Neural progenitor cell (in vitro differentiated cells): ENCODE measurements at places on chromosomes 11 and 22.

DNA sequence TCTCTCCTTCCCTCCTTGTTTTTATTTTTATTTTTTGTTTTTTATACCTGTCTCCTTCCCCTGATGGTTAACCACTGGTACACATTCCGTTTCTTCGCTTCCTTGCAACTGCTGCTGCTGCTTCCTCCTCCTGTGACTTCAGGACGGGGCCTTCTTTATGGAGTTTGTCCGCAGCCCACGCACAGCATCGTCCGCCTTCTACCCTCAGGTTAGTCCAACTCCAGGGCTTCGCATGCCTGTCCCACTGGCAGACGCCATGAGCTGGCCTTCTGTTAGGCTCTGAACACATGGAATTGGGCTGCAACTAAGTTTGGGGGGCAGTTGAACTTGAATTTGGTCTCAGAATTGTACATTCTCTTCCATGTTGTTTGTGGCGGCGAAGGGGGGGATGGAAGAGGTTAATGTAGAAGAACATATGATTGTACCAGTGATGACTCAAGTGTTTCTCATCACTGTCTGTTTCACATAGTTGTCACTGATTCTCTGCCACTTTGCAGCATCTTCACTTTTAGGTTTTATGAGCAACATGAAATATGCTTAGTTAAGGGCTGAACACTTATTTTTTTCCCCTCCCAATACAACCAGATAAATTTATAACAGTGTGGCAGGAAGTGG is 83.0 kb upstream of the YWHAH start:
- DNase-seq = no peak

DNA sequence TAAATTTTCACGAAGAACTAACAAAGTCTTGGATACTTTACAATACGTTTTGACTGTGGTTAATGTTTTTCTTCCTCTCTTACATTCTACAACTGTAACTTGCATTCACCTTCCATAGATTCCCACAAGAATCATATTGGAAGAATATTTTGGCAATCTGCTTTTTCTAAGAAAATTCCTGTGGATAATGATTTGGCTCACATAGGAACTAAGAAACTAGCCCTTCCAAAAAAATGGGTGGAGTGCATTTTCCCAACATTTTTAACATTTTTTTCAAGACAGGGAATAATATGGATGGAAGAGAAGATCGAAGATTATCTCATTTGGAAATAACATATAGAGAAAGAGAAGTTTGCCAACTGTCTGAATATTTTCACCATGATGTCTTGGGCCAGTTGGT is 256.9 kb upstream of the POU2AF2 start:
- no peak for DNase-seq

GRCh38 chr11:15888556-15889345 is 467.6 kb downstream of the SOX6 start:
- no peak for DNase-seq

GRCh38 chr11:2571598-2572281 is 126.9 kb downstream of the KCNQ1 start:
- DNase-seq = no peak

- no peak for DNase-seq
These were observed 83.9 kb upstream of the SNX19 start for GRCh38 chr11:130999992-131000770.

DNA sequence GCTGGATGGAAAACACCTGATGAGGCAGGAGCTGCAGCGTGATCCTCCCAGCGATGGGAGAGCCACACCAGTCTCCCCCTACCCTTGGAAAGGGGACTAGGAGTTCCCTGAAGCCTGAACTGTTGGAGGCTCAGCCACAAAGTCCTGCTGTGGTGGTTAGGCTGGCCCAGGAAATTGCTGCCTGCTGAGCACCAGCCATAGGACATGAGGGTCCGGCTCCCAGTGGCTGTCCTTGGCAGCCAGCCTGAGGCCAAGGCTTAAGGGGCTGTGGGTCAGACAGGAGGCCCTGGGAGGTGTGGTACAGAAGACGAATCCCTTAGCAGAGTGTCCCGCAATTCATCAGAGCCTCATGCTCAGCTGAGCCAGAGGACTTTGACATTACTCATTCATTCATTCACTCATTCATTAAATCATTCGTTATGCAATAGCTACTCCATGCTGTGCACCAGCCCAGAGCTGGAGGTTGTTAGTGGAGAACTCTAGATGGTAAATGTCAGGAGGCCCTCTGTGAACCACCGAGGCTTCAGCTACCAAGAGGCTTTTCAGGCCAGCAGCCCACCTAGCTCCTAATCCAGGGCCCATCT is 14.4 kb upstream of the SEC14L4 start:
- DNase-seq = no peak
